ENCODE measurements at places on chromosomes 7 and 10.
A peak's percentile ranks its signal among the peaks of the same experiment; 100 is the strongest.

DNA sequence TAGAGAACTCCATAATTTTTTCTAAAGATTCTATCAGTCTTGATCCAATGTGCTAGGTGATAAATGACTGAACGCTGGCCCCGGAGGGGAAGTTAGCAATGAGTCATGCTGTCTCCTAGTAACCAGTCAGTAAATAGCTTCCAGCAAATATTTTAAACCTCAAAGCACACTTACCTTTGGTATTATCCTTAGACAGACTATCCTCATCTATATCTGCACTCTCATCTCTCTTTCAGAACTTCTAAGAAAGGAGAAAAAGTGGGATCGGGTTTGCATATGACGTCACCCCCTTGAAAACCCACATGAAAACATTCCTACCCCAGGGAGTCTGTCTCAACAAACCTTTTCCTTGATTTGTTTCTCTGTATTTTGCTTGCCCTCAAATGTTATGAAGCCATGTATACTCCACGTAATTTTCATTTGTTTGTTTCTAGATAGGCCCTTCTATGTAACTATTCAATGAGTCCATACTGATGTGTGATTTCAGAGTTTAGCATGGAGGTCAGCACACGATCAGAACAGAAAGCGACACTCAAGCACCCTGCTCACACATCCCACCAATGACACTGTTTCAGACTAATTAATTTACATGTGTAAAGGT lies 174.9 kb upstream of the NRP1 start:
- peak; percentile 93 for DNase-seq

DNA sequence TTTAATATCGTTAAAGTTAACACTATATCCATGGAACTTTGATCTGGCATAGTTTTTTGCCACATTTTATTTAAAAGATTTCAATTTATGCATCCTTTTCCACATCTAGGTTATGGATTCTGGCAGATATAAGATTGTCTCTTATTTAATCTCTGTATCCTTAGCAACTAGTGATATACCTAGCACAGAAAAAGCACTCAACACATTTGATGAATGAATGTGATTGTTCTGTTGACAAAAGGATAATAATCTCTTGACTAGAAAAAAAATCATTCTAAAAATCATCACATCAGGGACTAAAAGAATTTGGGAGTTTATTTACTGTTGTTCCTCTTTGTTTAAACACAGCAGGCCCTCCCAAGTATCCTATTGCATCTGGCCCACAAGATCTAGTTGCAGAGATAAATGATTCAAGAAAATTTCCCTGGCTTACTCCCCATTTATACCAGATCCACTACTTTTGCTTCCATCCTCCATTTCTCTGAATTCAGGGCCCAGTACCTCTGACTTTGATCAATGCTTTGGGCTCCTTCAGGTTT lies 84.0 kb upstream of the C1GALT1 start:
- DNase-seq, result no peak

DNA sequence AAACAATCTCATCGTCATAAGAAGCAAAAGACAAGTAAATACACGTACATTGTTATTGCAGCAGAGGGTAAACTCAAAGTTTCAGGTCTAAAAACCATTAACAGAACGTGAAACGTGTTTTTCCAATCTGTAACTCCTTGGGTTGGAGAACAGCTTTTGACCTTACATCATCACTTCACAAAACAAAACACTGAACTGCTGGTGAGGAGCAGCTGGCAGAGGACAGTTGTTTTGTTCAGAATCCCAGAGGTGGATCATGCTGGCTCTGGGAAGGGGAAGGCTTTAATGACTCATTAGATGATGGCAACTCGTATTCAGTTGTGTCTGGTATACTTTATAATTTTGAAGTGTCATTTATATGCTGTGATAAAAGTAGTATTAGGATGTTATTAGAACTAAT lies 923.0 kb upstream of the CELF2 start:
- no peak for DNase-seq

- no peak for DNase-seq
Observed at GRCh38 chr7:104795086-104795485, 218.9 kb upstream of the KMT2E start.

GRCh38 chr7:133958822-133959221 lies 168.3 kb upstream of the LRGUK start:
- DNase-seq, result no peak

- no peak for DNase-seq
Observed at GRCh38 chr7:36758879-36759278, 34.6 kb upstream of the AOAH start.

- DNase-seq, result no peak
Observed at GRCh38 chr10:132839061-132839460, 53.1 kb upstream of the NKX6-2 start.

DNA sequence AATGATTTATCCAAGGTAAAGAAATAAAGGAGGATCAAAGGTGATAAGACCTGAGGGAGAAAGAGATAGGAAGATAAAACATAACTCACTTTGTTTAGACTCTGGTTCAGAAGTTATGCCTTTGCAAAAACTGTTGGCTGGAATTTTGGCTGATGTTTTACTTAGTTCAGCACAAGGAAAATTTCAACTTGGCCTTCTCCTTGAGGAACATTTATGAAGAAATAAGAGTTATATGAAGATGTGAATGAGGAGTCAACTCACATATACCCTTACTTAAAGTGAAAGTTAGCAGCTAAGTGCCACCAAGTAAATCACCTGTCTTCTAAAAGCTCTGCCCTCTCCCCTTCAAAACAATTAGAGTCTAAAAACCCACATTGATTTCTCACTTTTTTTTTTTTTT lies 39.7 kb upstream of the COL1A2 start:
- DNase-seq, result no peak

DNA sequence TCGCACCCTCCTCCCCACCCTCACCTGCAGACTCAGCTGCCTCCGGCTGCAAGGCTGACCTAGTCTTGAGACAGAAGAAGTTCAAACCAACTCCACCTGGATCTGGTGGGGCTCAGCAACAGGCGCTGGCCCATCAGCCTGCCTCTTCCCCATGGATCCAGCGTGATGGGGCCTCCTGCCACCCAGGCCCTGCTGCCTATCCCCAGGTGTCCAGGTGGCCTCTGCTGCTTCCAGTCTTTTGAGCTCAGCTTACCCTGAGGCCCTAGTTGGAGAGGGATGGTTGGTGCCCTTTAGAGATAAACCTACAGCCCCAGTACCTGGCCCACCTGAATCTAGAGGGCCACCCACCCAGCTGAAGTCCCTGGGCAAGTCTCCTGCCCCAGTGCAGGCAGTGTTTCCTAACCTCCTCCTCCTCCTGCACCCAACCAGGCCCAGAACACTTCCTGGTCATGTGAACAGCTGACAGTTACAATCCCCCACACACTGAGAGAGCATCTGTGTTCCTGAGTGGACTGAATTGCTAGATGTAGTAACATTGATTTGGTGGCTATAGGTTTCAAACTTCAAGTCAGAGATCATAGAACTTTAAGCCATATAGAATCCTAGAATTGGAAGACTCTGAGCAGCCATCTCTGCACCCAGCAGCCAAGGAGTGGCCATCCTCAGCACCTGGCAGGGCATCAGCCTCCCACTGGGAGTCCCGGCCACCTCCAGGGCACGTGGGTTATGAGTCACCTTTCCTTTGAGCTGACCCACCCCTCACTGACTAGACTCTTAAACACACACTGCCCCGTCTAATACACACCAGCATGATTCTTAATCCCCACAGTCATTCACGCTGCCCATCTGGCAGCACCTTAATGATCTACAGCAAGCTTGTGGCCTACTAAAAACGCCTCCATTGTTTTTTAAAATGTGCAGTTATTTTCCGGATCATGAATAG lies 51.9 kb downstream of the ALOX5 start:
- peak; percentile 91 for DNase-seq

DNA sequence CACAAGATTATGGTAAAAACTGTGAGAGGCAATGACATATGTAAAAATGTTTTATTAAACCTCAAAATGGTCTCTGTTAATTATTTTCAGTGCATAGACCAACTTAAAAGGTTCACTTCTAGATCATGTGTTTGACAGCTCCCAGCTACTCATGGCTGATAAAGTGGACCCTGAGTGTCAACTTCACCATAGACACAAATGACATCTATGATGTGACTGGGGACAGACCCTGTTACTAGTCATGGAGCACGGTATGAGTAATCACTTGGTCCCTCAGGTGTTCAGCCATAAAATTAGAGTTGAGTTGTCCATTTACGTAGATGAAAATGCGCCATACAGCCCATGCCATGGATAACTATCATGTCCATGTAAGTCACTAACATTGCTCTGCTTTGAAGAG lies 199.8 kb downstream of the ZNF365 start:
- DNase-seq, result no peak

DNA sequence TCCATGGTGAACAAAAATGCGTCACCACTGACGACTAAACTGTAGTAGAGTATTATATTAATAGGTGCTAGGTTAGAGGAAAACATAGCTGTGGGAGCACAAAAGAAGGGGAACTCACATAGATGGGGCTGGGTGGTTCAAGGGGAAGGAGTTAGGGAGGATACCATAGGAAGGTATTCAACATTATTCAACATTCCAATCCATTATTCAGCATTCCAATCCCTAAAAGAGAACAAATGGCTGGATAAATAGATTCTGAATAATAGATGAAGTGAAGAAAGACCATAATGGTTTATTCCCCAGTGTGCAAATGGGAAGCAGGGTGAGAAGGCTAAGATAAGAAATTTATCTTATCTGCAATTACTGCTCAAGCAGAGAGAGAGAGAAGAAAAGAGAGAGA lies 61.4 kb downstream of the AASS start:
- DNase-seq, result no peak

DNA sequence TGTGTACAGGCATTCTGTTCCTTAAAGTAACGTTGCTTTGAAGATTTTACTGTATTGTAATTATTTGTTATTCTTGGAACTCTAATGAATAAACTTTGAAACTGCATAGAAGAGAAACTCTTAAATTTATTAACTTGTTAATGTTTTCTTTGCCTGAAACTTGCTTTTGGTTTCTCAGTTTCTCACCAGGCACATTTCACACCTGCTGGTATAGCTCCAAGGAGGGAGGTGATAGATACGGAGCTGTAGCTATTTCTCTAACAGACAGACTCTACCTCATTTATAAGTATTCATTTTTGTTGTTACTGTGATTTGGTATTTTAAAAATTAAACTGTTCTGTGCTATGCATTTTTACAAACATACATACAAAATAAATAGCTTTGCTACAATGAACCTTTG lies 32.7 kb downstream of the R3HCC1L start:
- DNase-seq, result no peak

DNA sequence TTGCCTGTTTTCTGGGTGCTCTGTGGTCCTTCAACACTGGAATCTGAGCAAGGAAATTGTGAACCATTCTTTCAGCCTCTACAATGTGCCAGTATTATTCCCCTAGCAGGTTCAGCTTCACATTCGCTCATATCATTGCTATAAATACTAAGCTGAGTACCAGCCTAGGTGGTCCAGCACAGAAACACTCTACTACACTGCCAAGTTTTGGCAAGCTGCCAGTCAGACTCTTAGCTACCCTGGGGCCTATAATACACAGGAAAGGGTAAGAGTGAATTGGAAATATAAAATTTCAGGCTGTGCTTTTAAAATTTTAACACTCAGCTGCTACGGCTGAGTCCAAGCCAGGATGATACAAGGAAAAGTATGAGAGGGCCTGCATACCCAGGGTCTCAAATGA lies 49.9 kb upstream of the PPP1R3A start:
- DNase-seq, result no peak

DNA sequence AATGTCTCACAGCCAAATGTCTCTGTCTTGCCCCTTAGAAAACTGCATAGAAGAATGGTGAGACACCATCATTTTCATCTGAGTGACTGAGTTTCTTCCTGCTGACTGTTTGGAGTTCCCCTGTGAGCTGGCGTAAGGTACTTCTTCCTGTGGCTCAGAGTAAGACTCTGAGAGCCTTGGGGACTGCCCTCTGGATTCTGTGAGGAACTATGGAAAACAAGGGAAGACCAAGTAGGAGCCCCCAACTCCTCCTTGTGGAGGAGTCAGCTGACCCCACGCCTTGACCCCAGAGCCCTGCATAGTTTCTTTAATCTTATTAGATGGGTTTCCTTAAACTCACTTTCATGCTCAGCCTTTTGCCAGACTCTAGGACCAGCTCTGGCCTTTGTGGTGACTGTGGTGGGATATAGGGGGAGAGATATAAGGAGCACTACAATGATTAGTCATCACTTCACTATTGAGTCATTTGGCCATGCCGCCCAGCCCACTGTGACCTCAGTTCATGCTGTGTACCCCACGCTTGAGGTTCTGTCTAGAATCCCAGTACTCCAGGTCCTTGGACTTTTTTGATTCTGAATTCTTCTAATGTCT lies 51.8 kb upstream of the FAM133B start:
- DNase-seq, result peak; percentile 88

DNA sequence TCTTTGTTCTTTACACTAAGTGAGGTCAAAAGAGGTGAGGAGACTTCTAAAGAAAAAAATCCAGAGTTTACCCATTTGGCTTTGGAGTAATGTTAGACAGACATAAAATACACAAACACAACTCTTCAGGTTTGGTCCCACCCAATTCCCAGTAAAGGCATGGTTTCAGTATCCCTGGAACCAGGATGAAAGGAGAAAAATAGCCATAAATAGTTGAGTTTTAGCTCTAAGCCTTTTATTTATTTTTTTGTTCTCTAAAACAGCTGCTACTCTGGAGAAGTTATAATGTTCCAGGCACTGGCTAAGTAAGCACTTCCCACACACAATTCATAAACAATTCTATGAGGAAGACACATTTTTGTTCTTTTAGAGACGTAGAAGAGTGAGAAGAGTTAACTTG lies 4.0 kb downstream of the ABCB1 start:
- no peak for DNase-seq

GRCh38 chr7:7791523-7791922 lies 73.1 kb upstream of the RPA3 start:
- DNase-seq, result no peak

DNA sequence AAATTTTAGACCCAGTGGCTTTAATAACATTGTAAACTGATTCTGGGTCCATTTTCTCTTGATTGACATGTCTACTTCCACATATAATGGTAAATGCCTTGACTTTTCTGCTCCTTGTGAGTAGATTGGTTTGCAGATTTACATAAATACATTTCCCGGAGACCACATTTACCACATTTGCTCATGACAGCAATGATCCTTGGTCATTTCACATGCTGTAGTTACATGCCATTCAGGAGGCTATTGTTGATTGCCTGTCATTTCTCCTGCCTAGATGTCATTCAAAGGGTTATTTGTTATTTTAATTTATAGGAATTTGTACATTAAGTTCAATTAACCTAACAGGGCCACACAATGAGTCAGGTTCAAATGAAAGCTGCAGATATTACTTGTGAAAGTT lies 280.5 kb downstream of the CNTNAP2 start:
- DNase-seq, result no peak

DNA sequence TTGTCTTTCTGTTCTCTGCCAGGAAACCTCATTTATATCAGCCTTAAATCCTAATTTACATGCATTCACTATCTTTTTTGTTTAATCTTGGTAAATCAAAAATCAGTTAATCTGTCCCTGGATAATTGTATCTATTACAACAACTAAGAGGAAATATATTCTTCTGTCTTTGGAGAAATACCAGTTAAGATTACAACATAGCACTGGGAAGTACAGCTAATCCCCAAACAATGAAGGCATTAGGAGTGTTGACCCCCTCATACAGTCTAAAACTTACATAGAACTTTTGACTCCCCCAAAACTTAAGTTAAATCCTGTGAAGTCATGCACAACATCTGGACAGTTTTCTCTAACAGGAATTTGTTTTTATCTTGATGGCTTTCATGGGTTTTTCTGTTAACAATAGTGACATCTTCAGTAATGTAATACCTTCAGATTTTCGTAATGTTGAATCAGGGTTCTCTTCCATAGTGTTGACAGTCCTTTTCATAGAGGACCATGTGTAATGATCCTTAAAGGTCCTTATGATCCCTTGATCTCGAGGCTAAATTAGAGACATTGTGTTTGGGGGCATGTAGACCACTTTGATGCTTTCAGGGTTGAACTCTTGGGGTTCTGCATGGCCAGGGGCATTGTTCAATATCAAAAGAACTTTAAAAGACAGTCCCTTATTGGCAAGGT lies 24.1 kb upstream of the ABCC2 start:
- DNase-seq, result no peak
